ENCODE measurements at places on chromosomes 11 and 22.

GRCh38 chr11:100709233-100709957, 22.3 kb downstream of the ARHGAP42 start:
- DNase-seq: no peak

DNA sequence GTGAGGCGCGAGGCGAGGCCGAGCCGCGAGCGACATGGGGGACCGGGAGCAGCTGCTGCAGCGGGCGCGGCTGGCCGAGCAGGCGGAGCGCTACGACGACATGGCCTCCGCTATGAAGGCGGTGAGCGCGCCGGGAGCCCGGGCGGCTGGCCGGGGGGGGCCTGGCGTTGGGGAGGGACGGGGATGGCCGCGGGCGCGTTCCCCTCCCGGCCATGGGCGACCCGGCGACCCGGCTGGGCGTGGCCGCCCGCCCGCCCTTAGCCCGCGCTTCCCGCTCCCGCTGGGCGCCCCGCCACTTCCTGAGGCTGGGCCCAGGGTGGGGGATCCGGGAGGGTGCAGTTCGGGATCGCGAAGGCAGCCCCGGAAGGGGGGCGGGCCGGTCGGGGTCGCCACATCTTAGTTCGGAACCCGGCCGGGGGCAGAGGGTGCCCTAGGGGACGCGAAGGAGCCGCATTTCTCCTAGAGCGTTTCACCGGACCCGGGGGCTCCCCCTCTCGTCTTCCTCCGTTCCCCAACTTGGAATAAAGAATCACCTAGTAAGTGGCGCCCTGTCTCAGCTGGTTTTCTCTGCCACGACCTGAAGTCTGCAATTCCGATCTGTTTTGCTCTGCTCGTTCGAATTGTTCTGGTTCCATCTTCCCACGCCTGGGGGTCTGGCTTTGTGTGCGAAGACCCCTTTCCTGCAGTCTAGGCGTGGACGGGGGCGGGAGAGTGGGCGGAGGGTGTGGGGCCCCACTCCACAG, 536 bp downstream of the YWHAH start:
- DNase-seq: no peak

DNA sequence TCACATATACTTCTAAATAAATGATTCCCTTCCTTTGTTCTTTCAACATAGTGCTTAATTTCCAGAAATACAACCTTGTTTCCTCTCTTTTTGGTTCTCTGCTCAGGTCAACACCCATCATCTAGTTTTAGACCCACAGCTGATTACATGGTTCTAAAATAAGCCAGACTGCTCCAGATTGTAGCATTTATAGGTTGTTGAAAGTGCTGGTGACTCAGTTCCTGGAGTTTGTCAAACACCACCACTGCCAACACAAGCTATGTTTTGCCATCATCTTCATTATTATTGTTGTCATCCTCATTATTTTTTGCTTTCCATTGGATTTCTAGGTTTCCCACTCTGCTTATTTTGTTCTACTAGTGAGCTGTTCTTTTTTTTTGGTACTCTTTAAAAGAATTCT, 22.3 kb upstream of the MMP20 start:
- no peak for DNase-seq

DNA sequence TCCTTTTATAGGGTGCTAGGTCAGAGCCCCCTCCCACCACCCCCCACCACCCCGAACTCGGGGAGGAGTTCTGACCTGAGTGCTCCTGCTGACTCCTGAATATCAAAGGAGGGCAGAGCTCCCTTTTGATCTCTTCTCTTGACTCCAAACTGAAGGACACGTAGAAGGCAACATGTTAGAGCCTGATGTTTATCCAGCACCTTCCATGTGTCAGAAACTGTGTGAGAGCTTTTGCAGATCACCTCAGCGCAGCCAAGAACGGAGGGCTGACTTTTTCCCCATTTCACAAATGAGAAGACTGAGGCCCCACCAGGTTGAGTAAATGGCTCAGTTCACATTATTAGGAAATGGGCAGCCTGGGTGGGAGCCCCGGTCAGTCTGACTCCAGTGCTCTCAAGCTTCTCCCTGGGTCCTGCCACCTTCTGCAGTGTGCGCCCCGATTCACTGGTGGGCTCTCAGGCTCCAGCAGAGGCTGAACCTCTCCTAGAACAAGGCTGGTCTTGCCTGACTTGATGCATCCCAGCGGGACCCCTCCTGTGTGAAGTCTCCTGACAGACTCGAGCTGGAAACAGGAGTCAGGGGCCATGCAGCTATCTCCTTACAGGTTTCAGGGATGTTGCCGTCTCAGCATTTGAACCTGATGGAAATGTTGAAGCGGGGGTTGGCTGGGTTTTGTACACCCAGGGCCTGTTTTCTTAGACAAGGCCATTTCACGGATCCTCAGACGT, 98.5 kb downstream of the TSPAN18 start:
- DNase-seq: no peak

- no peak for DNase-seq
These were observed 90.9 kb downstream of the LDLRAD3 start for GRCh38 chr11:36034551-36035331.

- no peak for DNase-seq
These were observed 69.7 kb upstream of the SLC6A5 start for GRCh38 chr11:20529757-20530156.

DNA sequence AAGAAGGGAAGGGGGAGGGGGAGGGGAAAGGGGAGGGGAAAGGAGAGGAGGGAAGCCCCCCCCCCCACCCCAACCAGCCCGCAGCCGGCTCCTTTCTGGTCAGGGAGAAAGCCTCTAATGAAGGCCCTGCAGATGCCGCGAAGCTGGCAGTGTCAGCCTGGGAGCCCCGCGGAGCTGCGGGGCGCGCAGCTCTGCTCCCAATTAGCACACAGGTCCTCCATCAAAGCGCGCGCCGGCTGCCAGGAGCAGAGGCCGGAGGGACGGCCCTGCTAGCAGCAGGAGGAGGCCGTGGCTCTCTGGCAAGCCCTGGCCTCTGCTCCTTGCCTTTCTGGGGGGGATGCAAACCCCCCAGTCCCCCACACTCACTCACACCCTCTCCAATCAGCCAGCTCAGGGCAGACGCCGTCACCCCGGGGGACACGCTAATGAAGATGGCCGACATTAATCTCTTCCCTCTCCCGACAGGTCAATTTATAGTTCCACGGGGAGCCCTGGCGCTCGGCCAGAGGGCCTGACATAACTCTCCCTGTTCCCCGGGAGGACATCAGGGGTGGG, 70.5 kb upstream of the TCF20 start:
- DNase-seq: peak; percentile 68

DNA sequence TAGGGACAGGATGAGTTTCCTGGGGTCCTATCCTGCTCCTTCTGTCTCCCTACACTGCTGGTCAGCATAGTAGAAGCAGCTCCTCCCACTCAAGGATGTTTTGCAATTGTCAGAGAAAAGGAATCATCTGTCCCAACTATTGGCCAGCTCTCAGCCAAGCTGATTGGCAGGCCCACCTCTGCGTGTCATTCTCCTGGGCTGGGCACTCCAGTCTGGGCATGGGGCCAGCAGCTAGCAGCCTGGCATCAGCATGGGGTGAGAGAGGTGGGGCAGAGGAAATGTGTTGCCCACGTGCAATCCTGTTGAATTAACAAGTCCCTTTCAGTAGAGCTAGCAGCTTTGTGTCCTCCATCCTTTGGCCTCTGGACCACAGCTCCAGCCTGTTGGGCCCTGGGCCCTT, 14.1 kb downstream of the ANKK1 start:
- peak; percentile 67 for DNase-seq

GRCh38 chr11:108713076-108713790, 48.4 kb downstream of the DDX10 start:
- no peak for DNase-seq

DNA sequence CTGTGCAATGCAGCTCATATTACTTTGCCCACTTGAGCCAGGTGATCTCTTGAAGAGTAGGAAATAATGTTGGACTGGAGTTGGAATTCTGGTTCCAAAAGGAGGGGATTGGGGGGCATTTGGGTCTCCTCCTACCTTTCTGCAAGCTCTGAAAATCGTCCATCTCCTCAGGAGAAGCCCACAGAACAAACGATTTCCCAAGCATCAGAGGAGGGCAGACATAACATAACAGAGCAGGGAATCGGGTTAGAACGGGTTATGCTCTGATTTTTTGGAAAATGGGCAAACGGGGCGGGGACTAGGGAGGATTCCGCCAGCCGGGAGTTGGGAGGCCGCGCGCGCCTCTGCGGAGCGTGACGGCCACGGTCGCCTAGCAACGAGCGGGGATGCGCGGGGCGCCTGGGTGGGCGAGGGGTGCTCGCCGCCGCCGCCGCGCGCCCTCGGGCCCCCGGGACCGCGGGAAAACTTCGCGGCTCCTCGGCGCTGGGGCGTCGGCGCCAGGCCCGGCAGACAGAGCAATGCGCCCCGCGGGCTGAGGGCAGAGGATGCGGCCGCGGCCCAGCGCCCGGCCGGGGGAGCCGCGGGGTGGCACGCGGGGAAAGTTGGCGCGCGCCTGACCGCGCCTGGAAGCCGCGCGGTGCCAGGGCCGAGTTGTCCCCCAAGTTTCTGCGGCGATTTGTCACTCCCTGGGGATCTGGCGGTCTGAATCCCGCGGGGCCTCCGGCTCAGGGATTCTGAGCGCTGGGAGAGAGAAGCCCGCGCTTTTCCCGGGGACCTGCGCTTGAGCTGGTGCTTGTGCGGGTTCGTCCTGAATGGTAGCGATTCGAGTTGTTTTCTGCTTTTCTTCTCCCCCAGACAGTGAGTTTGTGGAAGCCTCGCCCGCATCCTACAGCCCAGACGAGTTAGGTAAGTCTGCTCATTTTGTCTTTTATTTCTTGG, 27.8 kb upstream of the AMOTL1 start:
- DNase-seq: no peak

DNA sequence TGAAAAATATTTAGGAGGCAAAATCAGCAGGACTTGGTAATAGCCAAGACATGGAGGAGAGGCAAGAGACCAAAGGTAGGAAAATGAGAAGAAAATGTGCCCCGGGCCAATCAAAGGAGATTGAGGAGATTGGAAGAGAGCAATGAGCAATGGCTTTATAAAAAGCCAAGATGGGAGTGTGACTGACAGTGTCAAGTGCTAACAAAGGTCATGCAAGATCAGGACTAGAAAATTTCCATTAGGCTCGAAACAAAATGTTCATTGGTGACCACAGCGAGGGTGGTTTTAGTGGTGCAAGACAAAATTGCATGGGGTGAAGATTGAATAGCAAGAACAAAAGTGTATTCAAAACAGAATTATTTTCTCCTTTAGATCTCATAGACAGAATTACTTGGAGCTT, 45.2 kb upstream of the TBCEL start:
- no peak for DNase-seq

DNA sequence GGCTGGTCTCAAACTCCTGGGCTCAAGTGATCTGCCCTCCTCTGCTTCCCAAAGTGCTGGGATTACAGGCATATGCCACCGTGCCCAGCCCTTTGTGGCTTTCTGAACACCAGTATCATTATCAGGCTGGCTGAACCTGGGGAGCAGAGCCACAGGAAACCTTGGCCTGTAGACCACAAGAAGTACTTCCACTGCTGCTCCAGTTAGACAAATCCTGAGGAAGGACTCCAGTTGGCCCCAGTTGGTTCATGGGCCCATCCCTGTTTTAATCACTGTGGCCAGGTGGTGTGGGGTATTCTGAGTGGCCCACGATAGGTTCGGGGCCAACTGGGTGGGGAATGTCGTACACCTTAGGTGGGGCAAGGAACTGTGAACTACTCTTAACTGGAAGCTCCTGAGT, 5.5 kb upstream of the DUSP18 start:
- DNase-seq: no peak

DNA sequence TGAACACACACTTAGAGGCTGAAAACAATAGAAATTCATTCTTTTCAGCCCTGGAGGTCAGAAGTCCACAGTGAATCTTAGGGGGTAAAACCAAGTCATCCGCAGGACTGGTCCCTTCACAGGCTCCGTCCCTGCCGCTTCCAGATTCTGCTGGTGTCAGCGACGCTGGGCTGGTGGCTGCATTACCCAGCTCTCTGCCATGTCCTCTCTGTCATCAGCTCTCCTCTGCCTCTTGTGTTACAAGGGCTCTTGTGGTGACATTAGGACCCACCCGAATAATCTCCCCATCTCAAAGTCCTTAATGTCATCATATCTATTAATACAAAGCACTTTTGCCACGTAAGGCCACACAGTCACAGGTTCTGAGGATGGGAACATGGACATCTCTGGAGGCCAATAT, 47.7 kb upstream of the ANO1 start:
- no peak for DNase-seq

GRCh38 chr11:69150175-69150574, 5.6 kb upstream of the SMIM38 start:
- no peak for DNase-seq

- no peak for DNase-seq
These were observed 29.1 kb upstream of the RFPL3 start for GRCh38 chr22:32328306-32329201.

DNA sequence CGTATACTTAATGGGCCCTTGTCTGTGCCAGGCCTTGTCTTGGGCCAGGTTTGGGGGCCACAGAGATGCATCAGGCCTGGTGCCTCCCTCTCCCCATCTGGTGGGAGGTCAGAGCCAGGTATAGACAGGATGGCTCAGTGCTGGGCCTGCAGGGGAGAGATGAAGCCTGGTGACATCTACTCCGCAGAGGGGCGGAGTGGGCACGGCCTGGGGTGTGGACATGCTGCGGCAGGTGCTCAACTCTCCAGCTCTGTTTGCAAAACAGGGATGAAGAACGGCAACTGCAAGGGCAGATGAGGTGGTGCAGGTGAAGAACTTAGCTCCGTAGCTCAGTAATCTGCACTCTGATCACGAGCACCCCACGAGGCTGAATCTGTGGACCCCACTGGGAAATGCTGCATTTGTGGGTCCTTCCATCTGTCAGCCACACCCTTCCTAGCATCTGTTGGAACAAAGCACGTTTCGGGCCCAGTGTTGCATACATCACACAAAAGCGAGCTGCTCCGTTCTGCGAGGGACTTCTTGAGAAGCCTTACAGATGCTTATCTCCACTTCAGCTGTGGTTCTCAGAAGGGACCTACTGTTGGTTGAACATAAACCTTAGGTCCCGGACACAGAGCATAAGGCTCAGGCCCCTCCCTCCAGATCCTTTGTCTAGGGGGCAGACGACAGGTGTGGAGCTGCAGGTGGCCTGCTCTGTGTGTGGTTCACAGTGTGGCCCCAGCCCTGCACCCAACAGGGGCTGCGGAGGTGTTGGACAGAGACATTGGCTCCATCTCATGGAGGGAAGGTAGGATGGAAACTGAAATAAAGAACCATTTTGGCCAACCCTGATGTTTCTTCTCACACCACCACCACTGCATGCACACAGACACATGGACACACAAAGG, 78.3 kb downstream of the LRRC32 start:
- no peak for DNase-seq

- DNase-seq: no peak
These were observed 1416.4 kb upstream of the RAG2 start for GRCh38 chr11:38014405-38014804.

DNA sequence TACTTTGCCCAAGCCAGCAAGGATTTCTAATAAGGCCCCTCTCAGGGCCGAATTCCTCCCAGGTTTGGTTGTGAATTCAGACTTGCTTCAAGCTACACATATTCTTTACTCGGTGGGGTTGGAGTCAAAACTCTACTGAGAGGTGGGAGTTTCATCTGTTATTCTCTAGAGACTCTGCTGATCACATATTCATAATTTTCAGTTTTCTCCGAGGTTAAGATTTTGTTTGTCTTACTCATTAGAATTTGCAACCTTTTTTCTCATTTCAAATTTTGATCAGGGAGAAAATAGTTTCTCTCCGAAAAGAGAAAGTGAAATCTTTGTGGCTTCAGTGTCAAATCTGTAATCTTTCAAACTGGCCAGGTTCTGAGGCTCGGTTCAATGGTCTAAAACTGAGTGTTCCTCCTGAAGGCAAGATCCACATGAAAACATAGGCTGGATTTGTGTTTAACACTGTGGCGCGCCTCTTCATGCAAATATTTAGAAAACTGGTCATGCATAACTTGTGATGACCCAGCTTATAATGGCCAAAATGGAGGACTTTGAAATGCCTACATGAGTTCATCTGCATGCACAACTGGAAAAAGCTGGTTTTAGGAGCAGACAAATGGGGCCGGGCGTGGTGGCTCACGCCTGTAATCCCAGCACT, 21.5 kb upstream of the GSTP1 start:
- DNase-seq: no peak

All from NCI-H1417 treated with DMSO at 0.1 percent for 48 hours (cell line).